ENCODE measurements at places on chromosomes 12 and 14.

DNA sequence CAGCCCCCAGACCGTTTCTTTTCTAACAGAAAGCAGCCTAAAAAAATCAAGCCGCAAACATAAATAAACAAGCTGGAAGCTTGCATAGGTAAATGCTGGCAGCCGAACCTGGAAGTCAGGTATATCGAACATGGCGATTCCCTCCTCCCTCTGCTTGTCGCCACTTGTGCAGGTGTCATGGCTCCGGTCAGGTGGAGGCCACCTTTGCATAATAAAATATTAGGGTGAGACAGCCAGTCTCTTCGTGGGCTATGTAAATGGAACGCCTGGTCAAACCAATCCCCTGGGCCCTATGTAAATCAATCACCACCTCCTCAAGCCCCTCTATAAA lies 223.9 kb upstream of the DAAM1 start:
- no peak for DNase-seq

DNA sequence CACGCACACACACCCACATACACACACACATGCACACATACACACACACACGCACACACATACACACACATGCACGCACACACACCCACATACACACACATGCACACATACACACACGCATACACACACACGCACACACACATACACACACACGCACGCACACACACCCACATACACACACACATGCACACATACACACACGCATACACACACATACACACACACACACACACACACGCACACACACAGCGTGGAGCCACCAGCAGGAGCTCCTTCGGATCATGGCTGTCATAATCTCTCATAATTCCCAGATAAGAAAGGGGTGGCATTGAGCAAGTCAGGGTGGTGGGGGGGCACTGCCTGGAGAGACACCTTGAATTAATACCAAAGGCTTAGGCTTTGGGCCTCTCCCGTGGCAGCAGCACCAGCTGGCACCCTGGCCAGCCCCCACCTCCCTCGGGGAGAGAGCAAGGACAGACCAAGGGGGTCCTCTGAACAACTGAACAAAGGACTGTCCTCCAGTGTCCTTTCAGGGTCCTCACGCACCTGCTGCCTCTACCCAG lies 21.9 kb downstream of the ANO2 start:
- DNase-seq = no peak

GRCh38 chr14:37864128-37864527 lies 268.7 kb downstream of the TTC6 start:
- DNase-seq = no peak

- no peak for DNase-seq
These were observed 784.0 kb downstream of the TMTC2 start for GRCh38 chr12:83470749-83471148.

GRCh38 chr12:25503666-25504065 lies 49.4 kb downstream of the LMNTD1 start:
- no peak for DNase-seq

DNA sequence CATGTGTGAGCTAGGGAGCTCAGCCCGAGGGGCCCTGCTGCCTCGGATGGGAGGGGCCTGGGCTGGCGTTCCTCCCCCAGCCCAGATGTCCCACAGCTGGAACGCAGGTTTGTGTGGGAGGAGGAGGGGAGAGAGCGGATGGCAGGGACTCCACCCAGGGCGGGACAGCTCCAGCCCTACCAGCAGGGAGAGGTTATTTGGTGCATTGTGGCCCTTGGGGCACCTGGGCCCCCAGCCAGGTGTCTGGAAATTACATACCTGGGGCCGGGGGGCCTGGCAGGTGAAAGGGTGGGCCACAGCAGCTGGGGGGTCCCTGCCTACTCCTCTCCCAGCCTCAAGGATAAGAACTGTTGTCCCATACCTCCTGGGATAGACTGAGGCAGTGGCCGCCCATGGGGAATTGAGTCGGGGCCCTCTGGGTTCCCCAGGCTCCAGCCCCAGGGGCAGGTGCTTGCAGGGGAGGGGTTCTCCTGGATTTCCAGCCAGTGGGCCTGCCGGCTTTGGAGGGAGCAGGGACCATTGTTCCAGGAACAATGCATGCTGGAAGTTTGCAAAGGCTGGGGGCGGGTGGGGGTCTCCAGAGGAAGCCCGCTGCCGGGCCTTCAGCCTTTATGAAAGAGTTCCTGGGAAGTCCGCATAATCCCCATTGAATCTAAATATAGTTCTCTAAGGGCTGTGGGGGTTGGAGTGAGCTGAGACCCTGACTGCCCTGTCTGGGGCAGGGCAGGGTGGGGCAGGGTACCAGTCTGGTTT lies 1.2 kb downstream of the KIF26A start:
- no peak for DNase-seq

GRCh38 chr12:19846574-19846973 lies 407.3 kb downstream of the AEBP2 start:
- DNase-seq = no peak
